ENCODE measurements at places on chromosomes 1 and 21.

DNA sequence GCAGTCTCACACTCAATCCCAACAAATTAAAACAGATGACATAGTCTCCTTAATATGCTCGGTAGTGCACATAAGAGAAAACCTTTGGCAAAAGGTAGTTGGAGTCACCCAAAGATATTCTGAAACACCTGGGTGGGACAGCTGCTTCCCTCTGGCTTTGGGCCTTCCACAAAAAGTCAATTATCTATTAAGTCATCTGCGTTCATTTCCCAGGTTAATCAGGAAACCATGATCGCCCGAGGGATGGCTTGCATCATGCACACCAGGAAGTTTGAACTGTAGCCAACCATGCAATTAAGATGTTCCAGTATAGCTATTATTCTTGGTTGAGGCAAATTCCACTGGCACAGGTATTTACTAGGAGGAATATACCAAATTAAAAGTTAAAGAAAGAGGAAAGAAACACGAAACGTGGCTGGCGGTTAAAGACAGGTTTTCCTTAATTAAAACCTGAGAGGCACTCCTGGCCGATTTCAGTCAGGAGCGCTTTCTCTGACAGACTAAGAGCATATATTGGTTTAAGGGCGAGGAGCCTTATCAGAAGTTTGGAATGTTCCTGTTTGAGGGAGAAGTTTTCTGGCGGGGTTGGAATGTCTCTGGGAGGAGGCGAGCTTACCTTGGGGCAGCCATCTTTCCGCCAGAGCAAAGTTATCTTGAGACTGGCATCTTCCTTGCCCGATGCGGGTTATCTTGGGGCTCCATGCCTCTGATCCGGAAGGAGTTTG is 19.9 kb downstream of the CLDN17 start:
- DNase-seq: peak; percentile 23

DNA sequence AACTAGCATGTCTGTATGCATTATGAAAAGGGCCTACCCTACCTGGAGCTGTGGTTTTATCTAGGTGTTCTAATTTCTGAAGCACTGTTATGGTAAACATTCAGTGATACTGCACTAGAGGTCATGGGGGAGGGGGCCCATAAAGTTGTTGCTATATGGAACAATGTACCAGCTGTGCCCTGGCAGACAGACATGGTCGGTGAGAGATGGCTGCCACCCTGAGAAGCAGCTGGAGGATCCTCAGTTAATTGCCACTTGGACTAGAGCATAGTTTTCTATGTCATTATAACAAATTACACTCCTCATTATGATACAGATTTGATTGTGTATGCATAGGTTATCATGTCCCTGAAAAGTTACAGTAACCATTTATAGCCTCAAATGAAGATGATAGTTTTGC is 45.4 kb downstream of the ILDR2 start:
- no peak for DNase-seq

GRCh38 chr1:156639601-156640101 is 2.3 kb upstream of the BCAN start:
- DNase-seq: no peak

- no peak for DNase-seq
Observed at GRCh38 chr1:62040450-62040849, 154.2 kb upstream of the L1TD1 start.

DNA sequence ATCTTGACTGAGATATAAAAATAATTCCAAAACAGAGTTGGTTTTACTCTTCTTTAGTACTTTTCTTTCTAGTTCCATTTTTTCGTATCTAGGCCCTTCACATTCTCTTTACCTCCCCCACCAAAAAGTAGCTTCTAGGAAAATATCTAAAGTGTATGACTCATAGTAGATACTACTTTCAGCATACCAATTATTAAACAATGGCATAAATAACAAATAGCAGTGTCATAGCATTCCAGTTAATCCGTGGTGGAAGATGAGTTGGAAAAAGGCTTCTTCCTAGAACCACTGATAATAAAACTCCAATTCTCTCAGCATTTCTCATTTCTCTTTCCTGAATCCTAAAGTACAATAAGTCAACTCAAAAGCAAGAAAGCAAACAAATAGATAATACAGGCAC is 859.0 kb upstream of the B3GALT2 start:
- no peak for DNase-seq

GRCh38 chr1:184499616-184500015 is 112.8 kb downstream of the C1orf21 start:
- no peak for DNase-seq

DNA sequence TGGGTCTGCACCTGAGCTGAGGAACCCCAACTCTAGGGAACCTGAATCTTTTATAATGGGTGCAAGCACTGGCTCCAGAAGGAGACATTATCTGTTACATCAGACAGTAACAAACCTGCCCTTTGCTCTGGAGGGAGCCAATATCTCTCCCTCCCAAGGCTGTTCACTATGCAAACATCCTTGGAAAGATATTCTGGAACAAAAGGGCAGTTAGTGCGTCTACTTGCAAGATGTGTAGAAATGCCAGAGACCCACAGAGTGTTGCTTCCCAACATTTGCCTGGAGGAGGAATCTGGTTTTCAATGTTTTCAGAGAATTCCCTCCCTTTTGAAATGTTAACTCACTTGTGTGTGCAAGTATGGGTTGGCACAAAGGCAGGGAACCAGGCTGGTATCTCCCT is 31.9 kb downstream of the UMODL1 start:
- no peak for DNase-seq

GRCh38 chr1:64842224-64842623 is 97.3 kb downstream of the RAVER2 start:
- no peak for DNase-seq

DNA sequence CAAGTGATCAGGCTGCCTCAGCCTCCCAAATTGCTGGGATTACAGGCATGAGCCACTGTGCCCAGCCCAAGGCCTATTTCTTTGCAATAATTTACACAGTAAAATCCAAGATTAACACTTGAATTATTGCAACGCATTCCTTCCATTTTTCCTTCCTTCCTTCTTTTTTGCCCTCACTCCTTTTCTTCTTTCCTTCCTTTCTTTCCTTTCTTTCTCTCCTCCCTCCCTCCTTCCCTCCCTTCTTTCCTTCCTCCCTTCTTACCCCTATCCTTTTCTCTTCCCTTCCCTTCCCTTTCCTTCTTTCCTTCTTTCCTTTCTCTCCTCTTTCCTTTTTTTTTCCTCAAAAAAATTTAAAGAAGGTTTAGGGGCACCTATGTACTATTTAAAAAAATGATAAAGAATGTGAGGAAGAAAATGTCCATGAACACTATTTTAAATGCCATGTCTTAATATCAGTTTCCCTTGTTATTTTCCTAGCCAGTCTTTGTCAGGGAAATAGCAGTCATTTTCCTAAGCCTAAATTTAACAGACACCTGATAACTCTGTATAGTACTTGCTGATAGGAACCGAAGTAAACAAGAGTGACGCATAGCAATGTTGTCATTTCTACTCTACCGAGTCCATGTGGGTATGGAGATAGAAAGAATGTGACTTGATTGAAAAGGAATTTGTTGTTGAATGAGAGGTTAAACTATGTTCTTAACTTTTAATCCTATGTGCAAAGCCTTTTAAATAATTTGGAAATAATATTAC is 79.8 kb upstream of the HMCN1 start:
- no peak for DNase-seq

DNA sequence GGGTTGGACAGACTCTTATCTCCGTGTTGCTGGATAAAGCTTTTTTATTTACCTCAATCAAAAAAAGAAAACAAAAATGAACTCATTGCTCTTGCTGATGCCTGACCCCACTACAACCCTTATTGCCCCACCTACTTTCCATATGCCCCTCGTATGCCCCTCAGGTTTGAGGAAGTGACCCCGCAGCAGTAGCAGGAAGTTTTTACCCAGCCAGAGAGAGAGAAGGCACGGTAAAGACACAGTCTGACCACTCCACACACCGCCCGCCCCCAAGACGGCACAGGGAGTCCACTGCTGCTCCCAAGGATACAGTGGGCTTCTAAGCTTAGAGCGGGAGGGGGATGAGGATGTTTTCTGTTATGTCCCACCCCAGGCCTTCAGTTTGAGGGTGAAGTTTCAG is 9.8 kb downstream of the PLEKHO1 start:
- DNase-seq: no peak

DNA sequence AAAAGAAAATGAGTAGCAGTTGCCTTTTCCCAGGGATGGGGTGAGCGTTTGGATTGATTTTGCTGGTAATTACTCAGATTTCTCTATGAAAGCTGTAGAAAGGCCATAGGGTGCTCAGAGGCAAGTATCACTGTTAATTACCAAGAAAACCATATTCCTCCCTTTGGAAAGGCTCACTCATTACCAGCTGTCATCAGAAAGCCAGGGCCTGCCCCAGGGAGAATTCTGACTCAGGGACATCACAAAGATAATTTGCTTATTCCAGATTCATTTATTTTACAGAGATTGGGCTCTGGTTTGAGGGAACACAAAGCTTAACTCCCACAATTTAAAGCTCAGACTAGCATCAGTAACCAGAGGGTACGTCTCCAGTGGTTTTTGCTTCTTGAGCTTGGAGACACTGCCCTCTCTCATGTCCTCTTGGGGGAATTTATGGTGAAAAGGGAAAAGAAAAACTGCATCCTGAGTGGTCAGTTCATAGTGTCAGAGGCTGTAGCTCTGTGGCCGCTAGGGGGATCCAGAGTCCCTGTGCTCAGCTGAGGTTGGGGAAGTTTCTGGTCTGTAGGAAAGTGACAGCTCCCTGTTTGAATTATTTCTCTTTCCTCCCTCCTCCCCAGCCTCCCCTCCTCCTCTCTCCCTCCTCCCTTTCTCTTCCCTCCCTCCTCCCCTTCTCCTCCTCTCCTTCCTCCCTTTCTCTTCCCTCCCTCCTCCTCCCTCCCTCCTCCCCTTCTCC is 204.3 kb downstream of the KCNJ6 start:
- peak; percentile 75 for DNase-seq

- DNase-seq: no peak
Observed at GRCh38 chr1:99645699-99646531, at the start of gene PALMD. Gene PALMD (plus strand): TSS chr1:99646113. CDS start chr1:99646318, 205 bp downstream.

- no peak for DNase-seq
Observed at GRCh38 chr1:7663451-7664146, 107.5 kb upstream of the VAMP3 start.

DNA sequence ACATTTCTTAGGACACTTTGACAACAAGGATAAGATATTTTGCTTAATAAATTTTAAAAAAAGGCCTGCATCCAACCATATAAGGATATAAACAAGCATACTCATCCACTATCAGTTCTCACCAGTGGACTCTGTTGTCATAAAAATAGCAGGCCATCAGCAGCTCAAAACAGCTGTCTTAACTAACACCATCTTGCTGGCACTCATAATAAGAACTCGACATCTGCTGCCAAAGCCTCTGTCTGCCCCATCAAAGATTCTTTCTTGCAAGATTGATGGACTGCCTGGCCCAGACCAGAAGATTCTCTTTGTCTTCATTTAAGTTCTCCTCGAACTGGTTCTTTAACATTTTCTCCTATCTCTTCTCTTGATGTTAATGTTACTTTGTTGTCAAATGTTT is 10.1 kb downstream of the JMJD4 start:
- DNase-seq: no peak

DNA sequence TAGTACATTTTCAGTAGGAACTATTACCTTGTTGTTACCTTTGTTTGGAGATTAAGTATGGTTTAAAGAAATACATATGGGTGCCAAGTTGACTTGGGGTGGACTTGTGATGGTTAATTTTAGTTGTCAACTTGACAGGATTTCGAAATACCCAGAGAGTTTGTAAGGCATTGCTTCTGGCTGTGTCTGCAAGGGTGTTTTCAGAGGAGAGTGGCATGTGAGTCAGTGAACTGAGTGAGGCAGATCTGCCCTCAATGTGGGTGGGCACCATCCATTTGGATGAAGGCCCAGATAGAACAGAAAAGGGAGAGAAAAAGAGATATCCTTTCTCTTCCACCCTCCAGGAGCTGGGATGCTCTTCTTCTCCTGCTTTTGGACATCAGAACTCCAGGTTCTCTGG is 315.5 kb downstream of the GPATCH2 start:
- DNase-seq: no peak

GRCh38 chr1:38833146-38833545 is 26.4 kb downstream of the RRAGC start:
- no peak for DNase-seq

DNA sequence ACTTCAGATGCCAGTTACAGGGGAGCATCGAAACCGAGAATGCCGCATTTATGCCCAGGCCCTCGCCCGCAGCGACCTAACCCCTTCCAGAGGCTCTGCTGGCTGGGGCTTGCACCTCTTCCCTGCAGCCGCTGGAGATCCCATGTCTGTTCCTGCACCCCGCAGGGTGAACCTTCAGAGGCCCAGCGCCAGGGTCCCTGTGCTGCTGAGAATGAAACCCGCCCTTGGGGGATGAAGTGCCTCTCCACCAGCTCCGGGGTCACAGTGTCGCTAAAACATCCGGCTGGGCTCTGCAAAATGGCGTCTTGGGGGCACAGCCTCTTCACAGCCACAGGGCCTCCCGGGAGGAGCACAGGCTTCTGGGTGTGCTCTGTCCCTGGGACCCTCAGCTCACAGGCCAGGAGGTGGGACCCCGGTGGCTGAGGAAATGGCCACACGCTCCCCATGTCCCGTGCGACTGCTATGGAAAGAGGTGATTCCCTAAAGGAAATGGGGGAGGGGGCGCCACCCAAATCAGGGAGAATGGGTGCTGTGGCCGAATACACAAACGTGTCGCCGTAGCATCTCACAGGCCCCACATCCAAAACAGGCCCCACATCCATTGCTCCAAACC is 39.9 kb upstream of the TSPEAR start:
- no peak for DNase-seq

DNA sequence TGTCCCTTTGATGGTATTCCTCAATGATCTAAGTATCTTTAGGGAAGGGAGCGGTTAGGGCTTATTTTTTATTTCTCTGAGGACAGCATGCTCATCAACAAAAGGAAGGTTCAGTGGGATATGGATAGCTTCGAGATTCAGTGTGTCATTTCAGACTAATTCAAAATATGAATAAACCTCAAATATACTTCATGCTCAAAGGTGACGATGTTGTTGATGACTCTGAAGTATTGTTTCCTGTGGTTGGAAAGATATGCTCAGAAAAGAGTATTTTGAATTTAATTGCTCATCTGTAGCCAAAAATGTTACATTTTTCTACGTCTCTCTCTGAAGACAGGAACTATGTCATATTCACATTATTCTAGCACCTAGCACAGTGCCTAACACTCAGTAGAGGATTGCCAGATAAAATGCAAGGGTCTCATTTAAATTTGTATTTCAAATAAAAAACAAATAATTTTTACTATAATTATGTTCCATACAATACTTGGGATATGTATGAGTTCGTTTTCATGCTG is 1.8 kb upstream of the FCRL3 start:
- DNase-seq: no peak

GRCh38 chr1:10504249-10504648 is 29.5 kb downstream of the PEX14 start:
- DNase-seq: no peak

- no peak for DNase-seq
Observed at GRCh38 chr1:84117868-84118267, 26.2 kb upstream of the PRKACB start.

DNA sequence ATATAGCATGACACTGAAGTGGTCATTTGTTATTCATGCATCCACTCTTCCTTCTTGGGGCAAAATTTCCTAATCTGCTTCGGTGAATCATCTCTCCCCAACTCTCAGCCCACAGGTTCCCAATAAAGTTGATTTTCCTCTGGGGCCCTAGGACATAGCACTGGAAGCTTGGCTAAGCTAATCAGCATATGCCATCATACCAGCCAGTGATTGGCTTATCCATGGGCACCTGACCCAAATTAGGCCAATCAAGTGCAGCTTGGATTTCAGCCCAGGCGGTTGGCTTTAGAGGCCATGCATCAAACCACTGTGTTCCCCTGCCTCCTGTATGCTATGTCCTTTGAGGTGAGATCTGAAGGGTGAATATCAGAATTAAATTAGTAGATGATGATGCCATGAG is 58.9 kb downstream of the C1orf94 start:
- no peak for DNase-seq

- DNase-seq: no peak
Observed at GRCh38 chr1:236240675-236241074, 41.1 kb downstream of the ERO1B start.

Measured in renal cortex interstitium (tissue), 15 donors.